ENCODE measurements at places on chromosomes 3 and 15.
A peak's percentile ranks its signal among the peaks of the same experiment; 100 is the strongest.

GRCh38 chr3:144677103-144677502 lies 705.5 kb downstream of the DIPK2A start:
- DNase-seq: no peak

- DNase-seq: no peak
Observed at GRCh38 chr3:14170531-14171159, 7.8 kb downstream of the XPC start.

- no peak for DNase-seq
Observed at GRCh38 chr3:100606894-100607512, 2.4 kb upstream of the ADGRG7 start.

DNA sequence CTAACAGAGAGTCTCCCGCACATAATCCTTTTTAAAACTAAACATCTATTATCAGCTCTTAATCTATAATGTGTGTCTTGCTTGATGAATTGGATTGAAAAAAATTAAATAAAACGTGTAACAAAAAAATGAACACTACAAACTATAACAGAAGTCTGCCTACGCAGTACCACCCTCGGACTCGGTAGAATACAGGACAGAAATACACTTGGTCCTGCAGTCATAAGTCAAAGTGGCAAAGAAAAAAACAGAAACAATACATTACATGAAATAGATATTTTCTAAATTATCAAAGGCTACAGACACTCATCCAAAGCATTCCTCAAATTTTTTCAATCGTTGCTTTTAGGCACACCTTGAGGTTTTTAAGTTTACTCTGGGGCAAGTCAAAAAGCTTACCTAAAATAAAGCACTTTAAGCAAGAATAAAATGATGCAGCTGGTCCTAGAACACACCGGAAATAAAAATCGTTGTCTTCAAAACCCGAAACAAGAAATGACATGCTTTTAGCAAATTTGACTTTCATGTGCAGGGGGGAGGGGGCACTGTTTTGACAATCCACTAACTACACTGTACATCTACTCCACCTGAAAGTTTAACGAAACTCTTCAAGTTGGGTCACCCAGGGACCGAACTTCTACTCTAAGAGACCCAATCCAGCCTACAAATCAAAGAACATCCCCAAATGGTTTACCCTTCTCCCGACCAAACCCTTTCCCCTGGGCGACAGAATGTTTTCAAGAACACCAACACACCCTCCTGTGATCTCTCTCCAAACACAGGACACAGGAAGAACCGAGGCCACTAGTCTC lies 1.3 kb downstream of the ADAM10 start:
- no peak for DNase-seq

DNA sequence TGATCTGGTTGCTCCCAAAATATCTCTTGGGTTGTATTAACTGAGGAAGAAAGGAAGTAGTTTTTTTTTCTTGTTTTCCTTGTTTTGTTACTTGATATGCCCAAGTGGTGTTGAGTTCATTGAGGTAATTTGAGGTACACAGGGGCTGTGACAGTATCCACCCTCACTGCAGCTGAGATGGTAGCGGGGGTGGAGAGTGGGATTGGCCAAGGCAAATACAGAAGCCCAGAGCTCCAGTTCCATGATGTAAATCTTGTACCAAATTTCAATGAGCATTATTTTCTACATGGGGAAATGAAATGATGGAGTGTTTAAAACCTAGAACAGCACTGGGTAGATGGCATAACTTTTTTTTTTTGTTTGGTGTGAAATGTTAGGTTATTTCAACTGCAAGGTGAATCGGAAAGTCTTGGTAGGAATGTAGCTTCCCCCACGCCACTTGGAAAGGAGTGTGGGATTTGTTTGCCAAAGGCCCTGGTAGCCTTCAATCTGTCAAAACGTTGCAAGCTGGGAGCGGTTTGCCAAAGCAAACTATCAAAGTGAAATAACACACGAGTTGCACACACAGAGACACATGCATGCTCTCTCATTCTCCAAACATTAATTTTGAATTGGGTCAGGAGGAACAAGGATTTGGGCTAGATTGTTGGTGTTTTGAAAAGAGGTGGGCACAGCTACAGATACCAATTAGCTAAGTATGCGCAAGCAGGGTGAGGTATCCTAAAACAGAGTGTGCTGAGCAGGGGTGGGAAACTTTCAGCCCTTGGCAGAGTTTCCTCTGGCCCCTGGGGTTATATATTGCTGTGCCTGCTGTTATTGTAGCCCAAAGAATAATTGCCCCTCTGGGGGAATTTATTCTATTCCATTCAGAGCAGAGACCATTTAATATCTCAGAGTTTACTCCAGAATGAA lies 34.6 kb downstream of the THSD4 start:
- DNase-seq: no peak

DNA sequence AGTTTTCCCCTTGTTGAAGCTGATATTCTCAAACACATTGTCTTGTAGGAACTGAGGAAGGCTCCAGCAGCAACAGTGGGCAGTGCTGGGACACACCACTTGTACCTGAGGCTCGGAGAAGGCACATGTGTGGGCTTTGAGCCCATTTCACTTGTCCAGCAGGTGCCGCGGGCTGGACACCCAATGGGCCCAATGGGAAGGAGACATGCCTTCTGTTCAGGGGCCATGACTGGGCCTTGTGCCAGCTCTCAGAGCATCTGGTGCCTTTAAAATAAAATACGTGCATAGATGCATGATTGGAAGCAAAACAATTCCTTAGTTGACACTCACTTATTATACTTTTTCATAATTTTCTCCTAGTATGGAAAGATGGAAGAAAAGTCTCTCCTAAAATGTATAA lies 334.2 kb downstream of the KLF13 start:
- no peak for DNase-seq

GRCh38 chr3:126063358-126063965 lies 20.5 kb downstream of the SLC41A3 start:
- no peak for DNase-seq

GRCh38 chr3:179302111-179302510 lies 20.7 kb upstream of the ZNF639 start:
- DNase-seq: no peak

- no peak for DNase-seq
Observed at GRCh38 chr15:60703207-60703933, 224.4 kb upstream of the ICE2 start.

DNA sequence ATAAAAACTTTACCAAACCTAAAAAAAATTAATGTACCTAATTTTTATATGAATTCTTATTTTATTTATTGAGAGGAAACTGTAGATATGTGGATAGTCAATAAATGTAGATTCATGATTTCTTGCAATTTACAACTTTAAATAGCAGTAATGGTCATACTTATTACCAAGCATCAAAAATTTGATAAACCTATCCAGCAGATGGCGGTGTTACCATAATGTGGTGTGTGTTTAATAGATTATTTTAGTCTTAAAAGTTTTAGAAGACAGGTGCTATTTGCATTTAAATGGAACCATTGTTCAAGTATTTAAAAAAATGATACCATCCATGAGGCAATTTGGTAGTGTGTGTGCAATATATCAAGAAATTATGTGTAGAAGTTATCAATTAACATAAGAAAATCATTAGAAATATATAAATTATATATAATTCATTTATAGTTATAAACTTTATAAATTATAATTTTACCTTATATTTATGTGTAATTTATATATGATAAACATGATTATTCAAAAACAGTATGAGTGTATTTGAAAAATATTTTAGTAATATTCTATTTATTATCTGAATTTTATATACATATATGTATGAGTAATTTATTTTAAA lies 176.0 kb upstream of the BCHE start:
- peak; percentile 6 for DNase-seq
